Suppressor macrophage treated with lipopolysaccharide for 1 hour (primary cell): ENCODE measurements at places on chromosomes 16 and 17.

GRCh38 chr16:48524348-48525200 is 85.4 kb downstream of the N4BP1 start:
- peak; percentile 75 for DNase-seq

- peak; percentile 92 for DNase-seq
Measured at GRCh38 chr17:57622683-57623433, 122.2 kb downstream of the CCDC182 start.

GRCh38 chr16:31177136-31177535 is 2.8 kb upstream of the FUS start:
- DNase-seq: peak; percentile 66

DNA sequence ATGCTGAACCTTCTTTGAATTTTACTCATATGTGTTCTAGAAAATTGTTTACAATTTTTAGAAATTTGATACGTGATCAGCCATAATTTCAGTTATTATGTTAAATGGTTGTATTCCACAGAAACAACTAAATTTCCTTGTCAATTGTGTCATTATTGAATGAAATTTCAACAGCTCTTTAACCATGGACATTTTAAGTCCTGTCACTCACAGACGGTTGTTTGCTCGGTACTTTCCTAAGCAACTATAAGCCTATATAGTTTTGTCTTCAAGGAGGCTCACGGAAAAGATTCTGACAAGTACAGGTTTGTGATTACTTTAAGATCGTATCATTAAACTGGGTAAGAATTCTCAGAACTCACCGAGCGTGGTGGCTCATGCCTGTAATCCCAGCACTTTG is 31.8 kb downstream of the SLC39A11 start:
- DNase-seq: no peak

DNA sequence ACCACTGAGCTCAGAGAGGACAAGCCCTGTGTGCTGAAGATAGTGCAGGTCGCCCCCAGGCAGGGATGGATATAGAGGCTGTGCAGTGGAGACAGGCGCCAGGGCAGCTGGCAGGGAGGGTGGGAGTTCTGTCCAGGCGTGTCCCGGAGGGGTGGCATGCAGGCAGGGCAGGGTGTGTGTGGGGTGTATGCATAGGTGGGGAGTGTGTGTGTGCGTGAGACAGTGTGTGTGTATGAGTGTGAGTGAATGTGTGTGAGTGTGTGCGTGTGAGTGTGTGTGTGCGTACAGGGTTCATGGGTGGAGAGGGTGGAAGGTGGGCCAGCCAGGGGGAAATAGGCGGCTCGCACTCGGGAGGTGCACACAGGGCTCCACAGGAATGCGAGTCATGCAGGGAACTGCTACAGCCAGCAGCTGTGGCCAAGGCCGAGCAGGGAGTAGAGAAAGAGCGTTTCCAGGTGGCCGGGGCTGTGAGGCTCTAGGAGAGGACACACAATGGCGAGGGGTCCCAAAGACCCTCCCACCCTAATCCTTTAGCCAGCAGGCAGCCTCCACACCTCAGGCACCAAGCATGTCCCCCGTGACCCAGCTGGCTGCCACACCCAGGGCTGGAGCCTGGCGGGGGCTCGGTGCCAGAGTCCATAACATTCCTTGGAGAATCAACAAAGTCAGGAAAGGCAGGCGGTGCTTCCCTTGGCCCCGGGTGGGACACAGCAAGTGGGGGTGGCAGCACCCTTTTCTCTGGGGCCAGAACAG is 4.6 kb downstream of the PLCD3 start:
- no peak for DNase-seq

- DNase-seq: no peak
Measured at GRCh38 chr17:50209472-50210239, 8.2 kb upstream of the COL1A1 start.

DNA sequence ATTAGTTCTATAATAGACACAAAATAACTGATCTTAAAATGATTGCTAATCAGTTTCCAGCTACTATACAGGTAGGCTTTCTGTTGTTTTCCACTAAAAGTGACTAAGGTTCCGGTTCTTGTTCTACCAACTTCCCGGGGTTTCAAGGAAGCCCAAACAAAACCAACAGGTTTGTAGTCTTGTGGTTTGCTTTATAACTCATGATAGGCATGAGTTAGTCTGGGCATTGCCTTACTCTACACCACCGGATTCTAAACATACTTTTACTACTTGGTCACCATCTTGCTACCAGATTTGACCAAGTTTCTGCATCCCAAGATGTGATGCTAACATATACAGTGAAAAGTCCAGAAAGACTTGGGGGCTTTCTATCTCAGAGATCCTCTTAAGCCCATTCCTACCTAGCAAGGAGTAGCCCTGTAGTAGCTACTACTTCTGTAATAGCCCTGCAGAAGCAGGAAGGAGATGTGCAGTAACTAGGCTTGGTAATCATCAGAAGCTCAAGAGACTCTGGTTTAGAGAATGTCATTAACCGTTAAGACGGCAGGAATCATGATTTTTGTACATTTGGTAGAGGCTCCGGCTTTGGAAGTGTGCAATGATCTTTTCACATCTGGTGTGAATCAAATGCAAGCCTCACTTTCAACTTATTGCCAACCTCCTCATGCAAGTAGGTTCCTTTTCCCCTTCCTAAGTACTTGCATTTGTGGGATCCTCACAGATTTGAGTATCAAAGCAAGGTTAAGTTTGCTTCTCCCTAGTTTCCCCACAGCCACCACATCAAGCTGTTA is 1.6 kb downstream of the FAM117A start:
- no peak for DNase-seq

DNA sequence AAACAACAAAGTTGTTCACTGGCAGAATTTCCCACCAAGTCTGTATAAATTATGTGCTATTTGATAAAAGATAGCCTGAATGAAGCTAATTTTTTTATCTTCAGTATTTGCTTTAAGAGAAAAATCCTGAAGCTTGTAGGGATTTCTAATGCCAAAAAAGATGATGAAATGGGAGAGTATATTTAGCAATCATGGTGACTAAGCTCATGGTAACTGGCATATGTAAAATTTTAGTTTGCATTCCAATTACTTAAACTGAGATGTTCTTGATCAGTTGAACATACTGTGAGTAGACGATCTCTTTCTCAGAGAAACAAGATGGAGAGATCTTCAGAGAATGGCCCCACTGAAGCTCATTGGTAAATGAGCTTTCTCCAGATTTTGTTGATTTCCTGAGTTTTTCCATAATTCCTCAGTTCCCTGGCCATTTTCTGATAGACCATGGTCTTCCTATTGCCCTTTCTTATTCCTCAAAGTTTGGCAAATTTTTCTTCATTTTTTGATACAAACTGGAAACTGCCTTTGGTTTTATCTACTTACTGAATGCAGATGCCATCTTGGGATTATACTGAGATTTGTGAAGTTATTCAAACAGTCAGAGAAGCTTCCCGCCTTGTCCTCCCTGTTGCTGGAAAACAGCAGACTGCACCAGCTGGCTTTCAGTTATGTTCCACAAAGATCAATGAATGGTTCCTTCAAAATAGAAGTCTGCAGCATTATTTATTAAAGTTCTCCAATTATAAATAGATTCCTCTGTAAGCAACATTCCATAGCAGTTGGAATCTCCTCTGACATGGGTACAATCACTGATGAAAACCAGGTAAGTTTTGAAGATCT is 68.3 kb upstream of the ALOX12 start:
- DNase-seq: peak; percentile 43

- no peak for DNase-seq
Measured at GRCh38 chr17:64504769-64505339, 1.2 kb downstream of the DDX5 start.

DNA sequence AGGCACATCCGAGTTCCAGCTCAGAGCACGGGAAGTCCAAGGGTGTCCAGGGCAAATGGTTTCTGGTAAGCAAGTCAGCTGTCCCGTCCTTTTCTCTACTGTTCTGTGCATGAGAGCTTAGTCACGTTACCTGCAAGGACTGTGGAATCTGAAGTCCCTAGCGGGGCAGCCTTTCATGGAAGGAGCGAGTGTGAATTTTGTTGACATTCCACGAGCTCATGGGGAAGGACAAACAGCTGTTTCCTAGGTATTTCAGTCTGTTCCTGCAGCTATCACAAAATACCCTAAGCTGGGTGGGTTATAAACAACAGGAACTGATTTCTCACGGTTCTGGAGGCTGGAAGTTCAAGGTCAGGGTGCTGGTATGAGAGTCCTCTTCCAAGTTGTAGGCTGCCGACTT is 109.2 kb downstream of the SDR42E1 start:
- DNase-seq: no peak

DNA sequence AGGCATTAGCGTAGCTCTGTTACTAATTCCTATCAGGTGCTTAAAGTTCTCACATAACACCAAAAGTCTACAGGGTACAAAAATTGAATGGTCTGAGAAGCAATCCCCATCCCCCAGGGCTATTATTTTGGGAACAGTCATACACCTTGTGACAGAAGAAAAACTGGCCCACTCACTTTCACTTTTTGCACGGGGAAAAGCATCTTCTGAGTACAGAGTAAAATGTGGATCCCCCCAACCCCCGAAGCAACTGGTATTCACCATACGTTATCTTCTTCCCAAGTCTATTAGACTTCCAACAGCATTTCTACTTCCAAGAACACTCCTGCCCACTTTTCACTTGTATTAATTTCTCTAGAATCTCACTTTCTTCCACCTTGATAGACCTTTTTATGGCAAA is 11.8 kb downstream of the GGA3 start:
- DNase-seq: no peak

DNA sequence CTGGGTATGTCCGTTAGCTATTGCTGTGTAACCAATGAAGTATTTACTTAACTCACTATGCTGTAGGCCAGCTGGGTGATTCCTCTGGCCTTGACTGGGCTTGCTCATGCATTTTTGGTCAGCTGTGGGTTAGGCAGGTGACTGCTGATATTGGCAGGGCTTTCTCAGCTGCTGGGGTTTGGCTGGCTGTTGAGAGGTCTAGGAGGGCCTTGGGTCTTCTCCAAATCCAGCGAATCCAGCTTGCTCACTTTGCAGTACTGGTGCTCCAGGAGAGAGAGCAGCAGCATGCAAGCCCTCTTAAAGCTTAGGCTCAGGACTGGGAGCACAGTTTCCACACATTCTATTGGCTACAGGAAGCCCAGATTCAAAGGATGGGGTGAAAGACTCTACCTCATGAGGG is 270.1 kb downstream of the PHKB start:
- DNase-seq: no peak

DNA sequence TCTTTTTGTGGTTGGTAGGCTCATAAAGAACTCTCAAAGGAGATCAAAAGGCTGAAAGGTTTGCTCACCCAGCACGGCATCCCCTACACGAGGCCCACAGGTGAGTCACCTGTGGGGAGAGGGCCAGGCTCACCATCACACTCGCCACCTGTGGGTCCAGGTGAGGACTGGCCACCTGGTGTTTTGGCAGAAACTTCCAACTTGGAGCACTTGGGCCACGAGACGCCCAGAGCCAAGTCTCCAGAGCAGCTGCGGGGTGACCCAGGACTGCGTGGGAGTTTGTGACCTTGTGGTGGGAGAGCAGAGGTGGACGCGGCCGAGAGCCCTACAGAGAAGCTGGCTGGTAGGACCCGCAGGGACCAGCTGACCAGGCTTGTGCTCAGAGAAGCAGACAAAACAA is 11.1 kb downstream of the GNPTG start:
- no peak for DNase-seq

- DNase-seq: peak; percentile 94
Measured at GRCh38 chr17:48724251-48725003, 1.4 kb downstream of the PRAC2 start.

DNA sequence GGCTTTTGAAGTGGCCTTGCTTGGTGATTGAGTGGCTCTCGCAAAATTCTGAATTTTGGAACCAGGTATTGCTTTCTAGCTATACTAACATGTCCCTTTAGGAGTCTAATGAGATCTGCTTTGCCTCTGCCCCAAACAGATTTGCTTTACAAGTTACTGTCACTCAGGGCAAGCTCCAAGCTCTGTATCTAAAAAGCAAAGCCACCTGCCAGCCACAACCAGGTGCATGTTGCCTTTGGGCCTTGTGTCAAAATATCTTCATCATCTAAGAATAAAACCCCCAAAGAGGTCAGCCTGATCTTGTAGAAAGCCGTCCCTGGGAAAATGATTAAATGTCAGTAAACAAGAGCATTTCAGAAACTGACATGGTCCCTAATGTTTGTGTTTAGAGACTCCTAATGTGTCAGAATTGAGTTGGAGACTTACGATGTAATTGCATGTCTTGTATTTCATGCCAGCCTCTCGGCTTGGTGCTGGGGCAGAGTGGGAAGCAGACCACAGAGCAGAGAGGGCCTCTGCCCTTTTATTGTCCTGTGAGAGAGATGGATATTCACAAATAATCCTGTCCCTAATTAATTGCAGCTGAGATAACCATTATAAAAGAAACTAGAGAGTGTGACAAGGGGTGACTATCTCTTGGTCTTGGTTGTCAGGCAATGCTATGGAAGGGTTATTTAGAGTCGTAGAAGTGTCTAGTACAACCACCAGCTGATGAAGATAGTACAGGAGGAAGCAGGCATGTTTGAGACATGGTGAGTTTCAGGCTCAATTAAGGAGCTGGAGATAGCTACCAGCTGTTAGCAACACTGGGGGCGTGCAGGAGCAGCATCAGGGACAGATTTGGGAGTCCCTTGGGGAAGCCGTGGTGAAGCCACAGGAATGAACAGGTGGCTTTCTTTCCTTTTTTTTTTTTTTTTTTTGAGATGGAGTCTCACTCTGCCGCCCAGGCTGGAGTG is 90.7 kb downstream of the PITPNC1 start:
- DNase-seq: no peak

DNA sequence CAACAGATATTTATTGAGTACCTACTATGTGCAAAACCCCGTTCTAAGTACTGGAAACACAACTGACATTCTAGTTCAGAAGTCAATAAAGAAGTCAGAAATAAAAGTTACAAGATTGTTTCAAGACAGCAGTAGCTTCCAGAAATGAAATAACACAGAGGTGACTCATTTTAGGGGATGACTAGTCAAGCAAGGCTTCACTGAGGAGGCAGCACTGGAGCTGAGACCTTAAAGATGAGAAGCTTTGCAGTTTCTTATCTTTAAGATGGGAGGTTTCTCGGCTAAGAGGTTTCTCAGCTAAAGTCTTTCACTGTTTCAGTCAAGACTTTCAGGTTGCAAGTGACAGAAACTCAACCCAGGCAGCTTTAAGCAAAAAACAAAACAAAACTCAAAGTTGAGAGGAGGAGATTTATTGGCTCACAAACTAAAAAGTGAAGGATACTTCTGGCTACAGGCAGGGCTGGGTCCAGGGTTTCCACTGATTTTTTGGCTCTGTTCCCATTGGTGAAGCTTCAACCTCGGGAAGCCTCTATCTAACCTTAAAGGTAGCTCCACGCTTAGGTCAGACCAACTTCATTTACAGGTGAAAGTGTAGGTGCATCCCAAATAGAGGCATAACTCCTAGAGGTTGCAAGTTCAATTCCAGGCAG is 7.4 kb upstream of the MMP2 start:
- peak; percentile 66 for DNase-seq

GRCh38 chr16:58842156-58842555 is 108.0 kb upstream of the GOT2 start:
- DNase-seq: no peak

GRCh38 chr17:49926886-49927285 is 42.1 kb upstream of the DLX4 start:
- no peak for DNase-seq

- peak; percentile 36 for DNase-seq
Measured at GRCh38 chr17:40038882-40039513, 15.2 kb downstream of the MED24 start.

DNA sequence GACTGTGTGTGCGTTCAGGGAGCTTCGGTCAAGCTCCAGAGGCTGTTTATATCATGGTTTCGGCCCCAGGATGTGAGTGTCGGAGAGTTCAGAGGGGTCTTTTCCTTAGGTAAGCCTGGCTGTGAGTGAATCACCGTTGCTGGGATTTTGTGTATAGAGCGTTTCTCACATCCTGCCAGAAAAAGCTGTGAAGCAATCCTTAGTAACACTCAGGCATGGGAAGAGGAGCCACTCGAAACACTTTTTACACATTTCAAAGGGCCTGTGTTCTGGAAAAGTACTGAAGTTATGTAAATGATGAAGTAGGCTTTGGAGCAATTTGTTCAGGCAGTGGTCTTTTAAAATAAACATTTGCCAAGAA is 662 bp downstream of the PGS1 start:
- DNase-seq: peak; percentile 92
